ENCODE measurements at places on chromosomes 2 and 18.

DNA sequence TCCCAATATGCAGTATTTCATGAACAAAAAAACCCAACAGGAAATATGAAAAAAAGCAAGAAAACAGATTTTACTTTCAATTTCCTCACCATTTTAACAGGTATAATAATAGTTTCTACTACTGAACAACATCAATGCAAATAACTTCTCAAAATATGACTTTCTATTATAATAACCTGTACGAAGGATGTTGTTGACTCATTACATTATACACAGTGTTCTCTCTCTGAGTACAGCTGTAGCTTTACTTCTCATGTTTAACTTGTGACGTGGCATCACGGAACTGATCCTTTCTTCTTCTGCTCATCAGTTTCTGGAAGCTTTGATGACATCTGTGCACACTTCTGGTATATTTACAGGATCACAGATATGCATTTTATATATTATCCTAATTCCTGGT, 40.0 kb downstream of the FAM228A start:
- no peak for DNase-seq

GRCh38 chr2:186308347-186308746, 177.7 kb upstream of the ZC3H15 start:
- peak; percentile 8 for DNase-seq

DNA sequence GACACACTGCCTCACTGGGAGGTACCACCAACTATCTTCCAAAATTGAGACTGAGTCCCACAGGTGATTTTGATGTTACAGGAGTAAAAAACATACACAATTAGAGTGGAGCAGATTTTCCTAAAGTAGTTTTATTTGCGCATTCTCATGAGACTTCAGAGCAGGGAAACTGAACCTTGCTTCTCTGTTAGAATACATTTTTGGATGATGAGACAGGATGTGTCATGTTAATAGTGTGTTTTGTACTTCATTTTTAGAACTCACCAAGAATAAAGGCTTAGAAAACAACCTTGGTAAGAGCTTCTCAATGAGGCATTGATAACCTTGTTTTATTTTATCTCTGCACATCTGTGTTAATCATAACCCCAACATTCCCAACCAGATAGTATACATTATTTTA, 310.2 kb upstream of the GALNT5 start:
- no peak for DNase-seq

GRCh38 chr2:200962811-200963123, 693 bp downstream of the ORC2 start:
- DNase-seq = no peak

DNA sequence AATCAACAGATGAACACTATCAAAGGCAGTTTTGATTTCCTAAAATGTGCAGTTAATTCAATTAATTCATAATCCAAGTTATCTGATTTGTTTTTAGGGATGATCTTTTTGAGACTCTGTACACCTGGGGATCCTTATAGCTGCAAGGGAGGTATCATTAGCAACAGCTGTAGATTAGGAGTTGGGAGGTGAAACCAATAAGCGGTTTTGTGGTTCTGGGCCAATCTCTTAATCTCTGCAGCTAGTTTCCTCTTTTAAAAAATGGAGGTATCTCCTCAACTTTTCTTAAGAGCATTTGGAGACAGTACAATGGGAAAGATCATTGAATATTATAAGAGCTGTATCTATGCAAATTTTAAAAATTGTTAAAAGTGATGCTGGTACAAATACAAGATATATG, 126.0 kb downstream of the MC4R start:
- no peak for DNase-seq

DNA sequence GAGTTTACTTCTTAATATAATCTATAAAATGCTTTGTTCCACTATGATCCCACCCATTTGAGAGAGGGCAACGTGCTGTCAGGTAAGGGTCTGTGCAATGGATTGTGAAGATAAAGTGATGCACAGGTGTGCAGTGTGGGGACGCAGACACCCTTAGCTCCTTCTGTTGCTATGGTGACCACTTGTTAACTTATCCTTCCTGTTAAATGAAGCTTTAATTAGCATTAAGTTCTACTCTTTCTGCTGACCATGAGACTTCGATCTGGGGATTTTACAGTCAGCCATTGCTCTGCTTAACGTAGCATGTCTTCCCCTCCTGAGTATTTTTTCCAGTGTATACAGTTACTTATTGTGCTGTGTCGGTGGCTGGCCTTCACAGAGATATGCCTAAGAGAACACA, 23.1 kb upstream of the ALKAL2 start:
- DNase-seq = no peak

DNA sequence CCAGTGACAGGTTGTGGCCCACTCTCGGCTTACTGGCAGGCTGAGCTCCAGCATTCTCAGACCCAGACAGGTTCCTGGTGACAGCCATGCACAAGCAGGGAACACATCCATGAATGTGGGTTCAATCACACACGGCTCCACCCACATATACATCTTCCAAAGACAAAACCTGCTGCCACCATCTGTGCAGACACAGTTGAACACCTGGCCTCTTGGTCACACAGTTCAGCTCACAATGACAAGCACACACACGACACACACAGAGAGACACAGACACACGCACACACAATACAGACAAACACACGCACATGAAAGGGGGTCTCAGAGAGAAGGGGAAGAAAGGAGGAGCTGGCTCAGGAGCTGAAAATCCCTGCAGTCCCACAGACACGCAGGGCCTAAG, 32.1 kb upstream of the PTMA start:
- DNase-seq = no peak

GRCh38 chr2:58047373-58047935, 848 bp downstream of the VRK2 start:
- peak; percentile 30 for DNase-seq

DNA sequence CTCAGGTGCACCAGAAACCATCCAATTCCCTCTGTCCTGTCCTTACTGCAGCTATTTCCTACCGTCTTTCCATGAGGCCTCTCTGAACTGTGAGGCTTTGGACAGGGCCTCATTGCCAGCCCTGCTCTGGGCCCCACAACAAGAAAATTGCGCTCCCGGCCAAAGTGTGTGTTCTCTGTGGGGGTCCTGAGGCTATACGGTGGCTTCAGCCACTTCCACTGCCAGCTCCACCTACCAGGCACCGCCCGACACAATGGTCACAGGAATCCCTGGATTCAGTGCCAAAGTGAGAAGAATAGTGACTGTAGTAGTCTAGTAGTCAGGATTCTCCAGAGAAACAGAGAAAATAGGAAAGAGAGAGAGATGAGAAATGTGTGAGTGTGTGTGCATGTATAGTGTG, 140.2 kb downstream of the IRS1 start:
- DNase-seq = no peak

DNA sequence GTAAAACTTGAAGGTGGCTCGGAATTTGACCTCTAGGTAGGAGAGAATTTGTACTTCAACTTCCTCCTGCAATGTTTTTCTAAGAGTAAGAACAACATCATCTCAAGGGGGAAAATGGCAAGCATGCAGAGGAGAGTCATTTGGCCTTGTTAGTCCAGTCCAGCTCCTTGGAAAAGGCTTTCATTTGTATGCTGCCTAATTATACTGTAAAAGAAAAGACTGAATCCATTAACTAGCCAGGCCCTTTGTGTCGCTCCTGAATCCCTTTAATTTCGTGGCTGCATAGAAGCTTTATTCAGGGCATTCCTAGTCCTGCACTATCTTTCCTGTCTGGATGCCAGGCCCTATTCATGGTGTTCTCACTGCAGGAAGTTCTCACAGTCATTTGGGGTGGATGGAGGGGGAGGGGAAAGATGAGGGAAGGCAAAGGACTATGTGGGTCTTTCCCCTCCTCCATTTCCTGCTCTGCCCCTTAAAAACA, 36.0 kb downstream of the PHLPP1 start:
- no peak for DNase-seq

- DNase-seq = no peak
Observed at GRCh38 chr18:10045296-10045891, 131.6 kb downstream of the VAPA start.

DNA sequence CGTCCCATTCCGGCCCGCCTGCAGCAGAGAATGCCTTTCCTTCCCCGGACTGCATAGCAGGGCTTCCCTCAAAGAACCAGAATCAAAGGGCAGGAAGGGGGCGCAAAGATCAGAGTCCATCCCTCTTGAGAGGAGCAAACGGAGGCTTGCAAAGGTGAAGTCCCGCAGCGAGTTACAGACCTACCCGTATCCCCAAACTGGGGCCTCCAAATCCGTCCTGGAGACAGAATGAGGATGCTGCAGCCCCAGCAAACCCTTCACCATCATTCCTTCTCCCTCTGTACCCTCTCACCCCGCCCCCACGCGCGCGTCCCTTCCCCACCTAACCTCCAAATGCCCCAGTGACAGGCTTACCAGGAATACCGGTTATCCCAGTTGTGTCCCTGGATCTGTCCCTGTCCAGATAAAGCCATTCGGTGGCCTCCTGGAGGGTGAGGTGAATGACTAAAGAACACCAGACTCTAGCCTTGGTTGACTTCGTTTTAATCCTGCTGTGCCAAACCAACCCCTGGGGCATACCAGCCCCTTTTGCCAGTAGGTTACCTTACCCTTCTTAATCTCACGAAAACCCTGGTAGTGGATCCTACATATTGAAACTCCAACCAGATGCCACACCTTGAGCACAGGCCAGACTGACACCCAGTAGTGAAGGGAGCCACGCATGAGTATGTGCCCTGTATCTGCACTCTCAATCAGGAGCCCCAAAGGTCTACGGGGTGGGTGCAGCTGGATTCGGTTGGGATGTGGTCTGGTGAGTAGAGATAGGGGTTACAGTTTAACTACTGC, 961 bp upstream of the SLC40A1 start:
- peak; percentile 6 for DNase-seq

- peak; percentile 41 for DNase-seq
Observed at GRCh38 chr18:73688851-73689711, 458.6 kb downstream of the FBXO15 start.

DNA sequence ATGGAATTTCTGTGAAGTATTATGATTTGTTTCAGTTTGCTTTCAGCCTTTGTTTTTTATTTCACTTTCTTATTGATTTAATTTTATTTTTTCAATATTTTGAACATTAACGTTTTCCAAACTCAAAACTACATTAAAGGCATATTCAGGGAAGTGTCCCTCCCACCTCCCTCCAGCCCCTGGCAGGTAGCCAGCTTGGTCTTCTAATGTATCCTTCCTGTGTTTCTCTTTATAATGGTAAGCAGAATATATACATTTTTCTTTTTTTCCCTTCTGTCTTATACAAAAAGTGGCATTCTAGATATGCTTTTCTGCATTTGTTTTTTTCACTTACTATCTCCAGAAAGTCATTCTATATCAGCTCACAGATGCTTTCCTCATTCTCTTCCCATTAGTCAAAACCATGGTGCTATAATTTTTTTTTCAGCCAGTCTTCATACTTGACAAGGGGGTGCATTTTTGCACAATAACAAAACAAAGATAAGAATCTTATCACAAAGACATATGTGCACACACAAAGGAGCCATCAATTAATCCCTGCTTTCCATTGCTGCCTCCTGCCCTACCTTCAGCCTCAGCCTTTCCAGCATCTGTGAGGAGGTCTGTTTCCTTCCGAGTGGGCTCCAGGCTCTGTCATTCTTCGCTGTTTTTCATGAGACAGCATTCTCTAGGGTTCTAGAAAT, 33.7 kb upstream of the TMEM177 start:
- DNase-seq = no peak

DNA sequence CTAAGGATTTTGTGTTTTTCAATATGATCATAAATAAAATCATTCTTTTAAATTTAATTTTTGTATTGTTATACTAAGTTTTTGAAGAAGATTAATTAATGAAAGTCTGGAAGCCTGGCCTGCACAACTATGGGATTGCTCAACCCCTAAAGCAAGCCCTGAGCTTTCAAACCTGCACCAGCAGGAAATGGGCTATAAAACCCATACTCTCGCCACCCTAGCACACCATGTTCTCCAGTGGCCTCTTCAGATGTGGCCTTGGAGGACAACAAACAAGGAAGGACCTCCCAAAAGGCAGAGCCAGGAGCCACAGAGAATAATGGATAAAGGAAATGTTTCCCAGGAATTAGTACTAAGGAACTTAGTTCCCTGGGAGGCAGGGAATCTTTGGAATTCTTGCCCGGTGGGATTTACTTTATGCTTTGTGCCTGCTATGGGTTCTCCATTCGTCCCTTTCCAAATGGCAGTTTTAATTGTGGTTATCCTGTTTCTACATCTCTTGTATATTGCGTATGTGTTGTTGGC, 212.5 kb downstream of the ZFP36L2 start:
- DNase-seq = no peak

- no peak for DNase-seq
Observed at GRCh38 chr2:176780348-176780747, 432.2 kb upstream of the HNRNPA3 start.

DNA sequence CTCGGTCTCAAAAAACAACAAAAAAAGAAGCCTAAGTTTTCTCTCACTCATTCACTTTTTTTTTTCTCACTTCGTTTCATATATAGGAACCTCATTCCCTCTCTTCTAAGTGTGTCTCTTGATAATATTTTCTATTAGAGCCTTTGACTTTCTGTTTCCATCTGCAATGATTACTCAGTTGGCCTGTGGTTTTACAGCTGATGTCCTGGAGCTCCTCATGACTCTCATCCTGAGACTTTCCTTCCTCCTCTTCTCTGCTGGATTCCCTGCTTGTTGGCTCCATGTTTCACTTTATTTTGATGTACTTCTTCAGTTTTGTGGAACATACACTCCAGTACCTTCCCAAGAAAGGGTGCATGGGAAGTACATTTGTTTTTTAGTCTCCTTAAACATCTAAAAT, 154.2 kb upstream of the GATA6 start:
- no peak for DNase-seq

DNA sequence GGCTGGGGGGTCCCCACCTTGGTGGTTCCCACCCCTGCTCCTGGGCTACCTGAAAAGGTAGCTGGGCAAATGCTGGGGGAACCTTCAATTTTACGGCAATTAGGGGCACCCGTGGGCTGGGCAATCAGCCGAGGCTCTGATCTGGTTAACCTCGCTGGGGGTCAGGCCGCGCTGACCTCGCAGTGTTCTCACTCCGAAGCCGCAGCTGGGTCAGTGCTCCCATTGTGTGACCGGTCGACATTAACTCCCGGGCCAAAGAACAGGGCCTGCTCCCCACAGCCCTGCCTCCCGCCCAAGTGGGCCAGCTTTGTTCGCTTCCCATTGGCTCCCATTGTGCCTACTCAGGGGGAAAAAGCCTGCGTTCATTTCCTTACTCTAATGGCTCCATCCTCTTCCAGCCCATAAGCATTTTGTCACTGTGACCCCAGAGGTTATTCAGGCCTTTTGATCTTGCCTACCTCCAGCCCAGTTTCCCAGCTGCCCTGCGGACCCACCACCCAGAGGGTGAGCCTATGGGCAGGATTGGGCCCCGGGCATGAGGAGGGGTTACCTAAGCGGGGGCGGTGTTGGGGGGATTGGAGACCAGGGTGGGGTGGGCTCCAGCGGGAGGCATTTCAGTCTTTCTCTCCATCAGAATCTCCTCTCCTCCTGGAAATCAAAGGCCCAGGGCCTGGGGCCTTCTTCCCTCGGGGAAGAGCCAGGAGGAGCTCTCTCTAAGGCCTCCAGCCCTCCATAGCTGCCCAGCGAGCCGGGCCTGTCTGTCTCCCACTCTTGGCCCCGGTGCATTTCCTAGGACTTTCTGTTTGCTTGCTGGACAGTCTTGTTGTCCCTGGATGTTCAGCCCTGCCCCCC, 90.1 kb downstream of the MYCN start:
- no peak for DNase-seq
